T-helper 17 cell (primary cell): ENCODE measurements at places on chromosomes 4 and X. TPM values are rescaled to one million over a fixed set of nuclear protein-coding genes. Genes with fewer than 3 reads are reported as not detected.

Gene CASP3
- total RNA-seq, result 18.5 TPM

Gene SPANXB1
- total RNA-seq, result not detected

Gene UGT2B15
- not detected for total RNA-seq

Gene ZAR1
- not detected for total RNA-seq

Gene TCP11X1
- not detected for total RNA-seq

Gene EPGN
- total RNA-seq, result not detected

Gene SATL1
- not detected for total RNA-seq

Gene DTHD1
- total RNA-seq, result 0.22 TPM

Gene NXF3
- total RNA-seq, result not detected

Gene USP17L12
- total RNA-seq, result not detected

Gene FIP1L1
- 57.5 TPM for total RNA-seq

Gene IL13RA1
- 0.94 TPM for total RNA-seq

Gene VCX3A
- not detected for total RNA-seq

Gene PDCL2
- not detected for total RNA-seq

Gene WNK3
- total RNA-seq, result 0.21 TPM

Gene LANCL3
- total RNA-seq, result 3.9 TPM

Gene TLR7
- total RNA-seq, result 0.42 TPM

Gene TNIP2
- total RNA-seq, result 66.0 TPM
